ENCODE measurements at places on chromosomes 3 and 15. TPM values are rescaled to one million over a fixed set of nuclear protein-coding genes. Genes with fewer than 3 reads are reported as not detected.

GRCh38 chr15:62979252-62979651 lies 63.3 kb upstream of the TPM1 start:
- no peak for DNase-seq

DNA sequence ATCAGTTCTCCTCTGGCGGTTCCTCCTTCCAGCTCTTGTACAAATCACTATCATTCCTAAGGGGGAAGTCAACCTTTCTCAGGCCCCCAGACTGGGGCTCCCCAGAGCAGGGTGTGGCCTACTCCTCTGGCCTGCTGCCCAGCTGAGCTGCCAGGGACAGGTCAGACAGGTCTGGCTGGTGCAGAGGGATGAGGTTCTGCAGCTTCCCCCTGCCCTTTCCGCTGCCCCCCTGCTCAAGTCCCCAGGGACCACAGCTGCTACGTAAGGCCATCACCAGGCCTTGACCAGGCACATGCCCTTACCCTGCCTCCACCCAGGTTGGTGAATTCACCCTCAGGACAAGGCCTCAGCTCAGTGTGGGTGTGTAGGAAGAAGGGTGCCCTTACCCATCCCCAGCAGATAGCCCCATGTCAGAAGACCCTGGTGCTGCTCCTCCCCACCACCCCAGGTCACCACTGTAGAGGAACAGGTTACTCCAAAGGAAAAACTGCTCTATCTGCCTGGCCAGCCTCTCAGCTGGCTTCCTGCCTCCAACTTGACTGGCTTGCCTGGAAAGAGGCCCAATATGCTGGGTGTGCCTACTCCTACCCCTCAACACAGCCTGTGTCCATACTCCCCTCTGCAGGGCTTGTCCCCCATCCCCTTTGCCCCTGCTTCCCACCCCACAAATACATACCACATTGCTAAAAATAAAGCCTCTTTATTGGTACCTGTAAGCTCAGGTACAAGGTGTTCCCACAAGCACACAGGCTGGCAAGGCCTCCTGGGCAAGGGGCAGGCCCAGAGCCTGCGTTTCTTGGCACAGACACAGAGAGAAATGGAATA lies 12.0 kb downstream of the CSRNP1 start:
- no peak for DNase-seq

GRCh38 chr15:89114990-89115389 lies 26.7 kb downstream of the ABHD2 start:
- no peak for DNase-seq

Gene ZIC1
- total RNA-seq = not detected

GRCh38 chr15:32826685-32827084 lies 108.9 kb downstream of the GREM1 start:
- DNase-seq = no peak

GRCh38 chr3:43528498-43529099 lies 93.2 kb downstream of the ANO10 start:
- no peak for DNase-seq

Measured in T-cell (primary cell).